GM19239 (cell line): ENCODE measurements at places on chromosomes 3 and 15.

DNA sequence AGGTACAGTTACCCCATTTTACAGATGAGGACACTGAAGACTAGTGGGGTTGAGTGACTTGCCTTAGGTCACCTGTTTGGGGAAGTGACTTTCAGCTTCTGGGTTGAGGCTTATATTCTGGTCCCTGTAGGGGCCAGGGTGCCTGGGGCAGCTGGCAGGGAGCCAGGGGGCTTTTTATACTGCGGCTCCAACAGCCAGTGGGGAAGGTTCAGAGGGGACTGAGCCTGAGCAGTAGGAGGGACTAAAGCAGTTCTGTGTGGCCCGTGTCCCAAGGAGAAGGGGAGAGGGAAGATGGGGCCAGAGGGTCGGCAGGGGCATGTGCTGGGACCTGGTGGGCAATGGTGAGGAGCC is 37.7 kb downstream of the SLC6A6 start:
- no peak for DNase-seq

DNA sequence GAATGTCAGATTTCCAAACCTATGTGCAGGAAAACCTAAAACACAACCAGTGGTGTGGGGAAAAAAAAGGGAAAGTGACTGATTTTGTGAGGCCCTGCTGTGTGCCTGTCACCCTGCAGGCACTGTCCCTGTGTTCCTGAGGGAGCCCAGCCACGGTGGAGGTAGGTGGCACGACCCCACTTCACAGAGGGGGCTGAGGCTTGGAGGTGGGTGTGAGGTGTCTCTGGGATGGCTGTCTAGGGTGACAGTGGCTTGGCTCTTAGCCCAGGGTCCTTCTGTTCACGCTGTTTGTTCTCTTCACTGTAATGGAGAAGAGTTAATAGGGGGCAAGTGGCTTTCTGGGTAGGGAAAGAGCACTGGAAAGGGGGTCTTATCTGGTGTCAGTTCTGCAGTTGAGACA is 22.6 kb downstream of the RASGRF1 start:
- DNase-seq = no peak

DNA sequence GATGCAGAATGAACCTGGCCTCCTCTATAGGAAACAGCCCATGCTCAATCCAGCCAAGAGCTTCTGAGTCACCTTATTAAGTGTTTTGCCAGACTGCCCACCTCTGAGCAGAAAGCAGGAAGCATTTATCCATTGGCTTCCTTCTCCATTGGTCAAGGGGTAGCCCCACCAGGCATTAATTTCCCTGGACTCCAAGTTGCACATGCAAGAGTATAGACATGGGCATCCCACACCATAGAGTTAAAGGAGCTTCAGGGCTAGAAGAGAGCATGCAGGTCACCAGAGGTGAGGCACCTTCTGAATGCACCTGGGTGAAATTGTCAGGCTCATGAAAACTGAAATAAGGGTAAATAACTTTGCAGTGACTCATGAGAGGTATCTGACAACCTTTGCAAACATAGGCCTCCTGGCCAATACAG is 230.8 kb upstream of the STAC start:
- no peak for DNase-seq

GRCh38 chr3:16349986-16350596 is 85.1 kb downstream of the OXNAD1 start:
- no peak for DNase-seq

- DNase-seq = no peak
These were observed 141.9 kb downstream of the CHDH start for GRCh38 chr3:53704363-53704725.

- no peak for DNase-seq
These were observed 49.0 kb downstream of the CCDC54 start for GRCh38 chr3:107426223-107426622.

DNA sequence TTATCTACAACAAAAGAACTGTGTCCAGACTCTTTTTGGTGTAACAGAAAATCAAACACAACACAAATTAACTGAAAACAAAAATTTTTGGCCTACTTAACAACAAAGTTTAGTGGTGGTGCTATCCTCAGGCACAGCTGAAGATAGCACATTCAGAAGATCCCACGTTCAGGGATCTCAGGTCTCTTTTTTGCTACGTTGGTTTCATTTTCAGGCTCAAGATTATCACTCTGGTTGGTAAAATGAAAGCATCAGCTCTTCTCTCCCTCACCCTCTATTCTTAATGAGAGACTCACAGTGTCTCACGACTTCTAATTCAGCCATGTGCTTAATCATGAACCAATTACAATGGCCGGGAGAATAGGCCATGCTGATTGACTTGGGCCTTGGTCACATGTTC is 146.9 kb upstream of the PTPRG start:
- no peak for DNase-seq

DNA sequence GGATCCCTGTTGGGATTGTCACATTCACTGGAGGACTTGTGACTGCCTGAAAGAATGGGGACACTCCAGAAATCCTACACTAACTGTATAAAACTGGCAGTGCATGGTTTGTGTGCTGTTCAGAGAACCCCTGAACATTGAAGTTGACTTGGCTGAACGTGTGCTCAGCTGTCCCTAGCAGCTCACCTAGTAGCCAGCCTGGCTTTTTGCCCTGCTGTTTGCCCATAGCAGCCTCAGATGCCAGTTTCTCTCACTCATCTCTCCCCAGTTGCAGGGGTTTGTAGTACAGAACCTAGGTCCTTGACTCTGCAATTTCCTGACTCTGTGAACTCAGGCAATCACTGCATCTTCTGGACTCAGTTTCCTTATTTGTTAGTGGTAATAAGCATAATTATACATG is 63.0 kb downstream of the KCNAB1 start:
- no peak for DNase-seq

- no peak for DNase-seq
These were observed 19.1 kb upstream of the SPINK8 start for GRCh38 chr3:48352546-48352945.

DNA sequence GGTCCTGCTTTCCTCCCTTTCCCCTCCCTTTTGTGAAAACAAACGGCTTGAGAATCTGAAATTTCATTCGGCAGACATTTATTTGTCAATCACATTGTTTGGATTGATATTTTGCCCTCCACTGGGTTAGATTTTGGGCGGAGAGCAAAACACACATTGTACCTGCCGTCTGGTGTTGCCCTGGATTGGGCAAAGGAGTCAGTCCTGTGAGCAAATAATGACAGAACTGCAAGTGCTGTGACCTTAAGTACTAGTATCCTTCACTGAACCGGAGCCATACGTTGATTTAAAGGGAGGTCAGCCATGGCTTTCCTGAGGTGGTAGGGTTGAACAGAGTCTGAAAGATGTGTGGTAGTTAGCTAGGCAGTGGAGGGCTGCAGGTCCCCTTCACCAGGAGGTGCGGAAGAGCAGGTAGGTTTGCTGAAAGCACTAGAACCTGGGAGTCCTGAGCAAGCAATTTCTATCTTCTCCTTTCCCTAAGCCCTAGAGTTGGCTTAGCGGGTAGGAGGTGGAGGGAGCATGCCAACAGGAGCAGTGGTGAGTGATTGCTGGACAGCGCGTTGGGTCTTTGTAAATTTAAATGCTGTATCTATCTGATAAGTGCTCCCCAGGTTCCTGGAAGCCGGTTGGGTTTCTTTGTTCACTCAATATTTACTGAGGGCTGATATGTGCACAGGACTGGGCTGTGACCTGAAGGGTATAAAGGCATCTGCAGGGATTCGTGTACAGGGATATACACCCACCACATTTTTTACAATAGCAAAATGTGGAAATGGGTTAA is 2.0 kb downstream of the PDIA5 start:
- no peak for DNase-seq

DNA sequence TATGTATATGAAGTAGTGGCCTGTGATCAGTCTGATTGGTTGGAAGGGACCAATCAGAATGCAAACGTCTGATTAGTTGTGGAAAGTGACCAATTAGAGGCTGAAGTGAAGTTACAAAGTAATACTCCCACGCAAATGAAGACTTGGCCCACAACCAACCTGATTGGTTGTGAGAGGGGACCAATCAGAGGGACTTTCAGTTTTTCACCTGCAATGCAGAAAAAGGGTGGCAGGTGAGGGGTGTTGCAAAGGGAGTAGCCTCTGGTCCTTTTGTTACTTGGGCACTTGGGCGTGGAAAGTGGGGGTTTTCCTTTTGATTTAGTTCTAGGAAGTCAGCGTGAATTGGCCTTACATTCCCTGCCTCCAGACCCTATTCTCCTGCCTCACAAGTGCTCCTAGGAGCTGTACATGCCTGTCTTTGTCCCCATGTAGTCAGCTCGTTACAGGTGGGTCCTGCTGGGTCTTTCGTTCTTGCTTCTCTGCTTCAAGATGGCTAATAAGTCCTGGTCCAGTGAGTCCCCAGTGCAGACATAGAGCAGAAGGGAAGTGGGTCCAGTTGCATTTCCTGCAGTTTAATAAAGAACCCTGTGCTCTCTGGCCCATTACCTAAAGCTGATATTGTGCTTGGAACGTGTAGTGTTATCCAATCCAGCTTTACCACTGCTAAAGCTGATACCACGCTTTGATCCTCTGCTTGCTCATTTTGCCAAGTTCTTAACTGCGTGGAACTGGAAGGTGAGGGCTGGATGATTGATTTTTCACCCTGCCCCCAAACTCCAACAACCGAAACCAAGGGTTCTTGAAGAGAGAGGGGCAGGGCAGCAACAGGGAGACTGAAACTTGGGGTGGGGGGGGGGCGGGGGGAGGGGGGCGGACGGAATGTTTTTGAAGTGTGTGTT is 46.0 kb upstream of the CD47 start:
- DNase-seq = no peak

- no peak for DNase-seq
These were observed 41.0 kb upstream of the IREB2 start for GRCh38 chr15:78396976-78397375.

GRCh38 chr15:69060041-69060481 is 45.6 kb downstream of the NOX5 start:
- DNase-seq = no peak

DNA sequence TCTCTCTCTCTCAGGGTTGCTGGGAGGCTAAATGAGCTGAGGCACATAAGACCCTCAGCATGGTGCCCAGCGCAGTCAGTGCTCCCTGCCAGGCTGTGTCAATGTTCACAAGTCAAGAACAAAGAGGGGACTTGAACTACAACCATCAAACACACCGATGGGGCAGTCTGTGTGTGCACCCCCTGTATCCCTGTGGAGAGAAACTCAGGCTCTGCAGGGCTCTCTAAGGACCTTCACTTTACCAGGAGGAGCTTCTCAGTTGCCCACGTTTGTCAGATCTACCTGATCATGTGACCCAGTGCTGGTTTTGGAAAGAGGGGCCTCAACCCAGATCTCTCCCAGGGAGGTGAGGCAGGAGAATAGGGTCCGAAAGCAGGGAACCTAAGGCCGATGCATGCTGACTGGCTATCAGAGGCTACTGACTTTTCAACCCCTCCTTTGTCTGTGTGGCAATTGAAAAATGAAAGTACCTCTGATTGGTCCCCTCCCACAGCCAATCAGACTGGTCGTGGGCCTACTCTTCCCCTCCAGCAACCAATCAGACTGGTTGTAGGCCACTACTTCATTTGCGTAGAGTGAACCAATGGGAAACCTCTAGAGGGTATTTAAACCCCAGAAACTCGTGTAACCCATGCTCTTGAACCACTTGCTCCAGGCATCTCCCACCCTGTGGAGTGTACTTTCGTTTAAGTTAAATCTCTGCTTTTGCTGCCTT is 34.0 kb downstream of the RHCG start:
- DNase-seq = no peak

- DNase-seq = no peak
These were observed 62.4 kb upstream of the SLC6A1 start for GRCh38 chr3:10929978-10930665.

GRCh38 chr3:124903896-124904834 is 17.0 kb upstream of the ITGB5 start:
- no peak for DNase-seq

DNA sequence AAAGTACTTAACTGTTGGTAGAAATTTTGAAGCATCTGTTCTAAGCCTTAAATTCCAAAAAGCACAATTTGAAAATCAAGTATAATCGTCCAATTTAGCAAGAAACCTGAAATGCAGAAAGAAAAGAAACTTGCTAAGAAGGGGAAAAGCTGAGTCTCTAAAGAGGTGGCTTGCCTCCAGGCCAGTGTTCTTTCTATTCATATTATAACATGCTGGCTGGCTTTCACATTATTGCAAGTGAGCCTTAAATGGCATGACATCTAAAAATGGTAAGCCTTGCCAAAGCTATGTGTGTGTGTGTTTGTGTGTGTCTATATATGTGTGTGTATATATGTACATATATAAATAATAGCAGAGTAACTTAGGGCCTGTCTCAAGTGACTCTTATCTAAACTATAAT is 89.5 kb downstream of the FGF12 start:
- no peak for DNase-seq

- no peak for DNase-seq
These were observed 10.2 kb downstream of the PLSCR5 start for GRCh38 chr3:146594843-146595482.

DNA sequence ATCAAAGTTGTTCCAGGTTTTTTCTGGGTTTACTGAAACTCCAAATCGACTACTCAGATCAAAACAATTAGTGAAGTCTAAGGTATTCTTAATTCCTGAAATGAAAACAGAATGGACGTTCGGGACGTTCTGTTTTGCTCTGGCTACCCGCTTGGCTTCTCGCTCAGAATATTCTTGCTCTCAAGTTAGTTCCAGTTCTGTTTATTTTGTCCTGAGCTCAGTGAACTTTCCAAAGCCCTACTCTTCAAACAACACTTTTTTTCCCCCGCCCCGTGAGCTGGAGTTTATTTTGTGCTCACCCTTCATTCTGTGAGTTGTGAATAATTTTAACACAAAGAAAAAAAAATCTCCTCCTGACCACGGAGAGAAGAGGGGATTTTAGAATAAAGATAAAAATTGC is 72.6 kb downstream of the SAMMSON start:
- DNase-seq = no peak

DNA sequence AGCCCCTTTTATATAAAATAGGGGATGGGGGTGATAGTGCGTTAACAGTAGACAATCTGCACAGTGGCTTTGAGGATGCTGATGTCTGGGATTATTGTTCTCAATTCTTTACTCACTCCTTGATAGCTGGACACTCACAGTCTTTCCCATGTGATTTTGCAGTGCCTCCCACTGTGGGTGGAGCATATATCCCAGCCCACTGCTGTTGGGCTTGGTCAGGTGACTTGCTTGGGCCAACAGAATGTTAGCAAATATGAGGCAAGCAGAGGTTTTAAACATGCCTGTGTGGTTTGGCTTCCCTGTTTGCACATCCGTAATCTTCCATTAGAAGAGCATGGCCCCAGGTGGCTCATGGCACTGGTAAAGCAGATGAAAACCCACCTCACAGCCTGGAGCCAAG is 46.5 kb downstream of the CPA3 start:
- no peak for DNase-seq

DNA sequence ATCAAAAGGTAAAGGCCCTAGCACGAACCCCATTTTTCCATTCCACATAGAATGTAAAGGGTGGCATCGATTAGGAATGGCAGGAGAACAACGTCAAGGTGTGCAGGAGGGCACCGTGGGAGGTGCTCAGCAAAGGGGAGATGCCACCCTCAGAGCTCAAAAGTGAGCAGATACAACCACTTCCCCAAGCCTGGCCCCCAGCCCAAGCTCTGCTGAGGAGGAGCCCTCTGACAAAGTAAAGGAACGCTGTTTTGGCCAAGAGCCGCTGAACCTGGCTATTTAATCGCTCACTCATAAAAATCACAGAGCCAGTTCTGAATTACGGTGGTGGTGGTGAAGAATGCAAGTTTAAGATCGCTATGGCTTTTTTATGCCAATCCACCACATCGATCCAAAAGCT is 12.4 kb downstream of the GNB5 start:
- DNase-seq = no peak
